ENCODE measurements at places on chromosomes 2 and 18.

DNA sequence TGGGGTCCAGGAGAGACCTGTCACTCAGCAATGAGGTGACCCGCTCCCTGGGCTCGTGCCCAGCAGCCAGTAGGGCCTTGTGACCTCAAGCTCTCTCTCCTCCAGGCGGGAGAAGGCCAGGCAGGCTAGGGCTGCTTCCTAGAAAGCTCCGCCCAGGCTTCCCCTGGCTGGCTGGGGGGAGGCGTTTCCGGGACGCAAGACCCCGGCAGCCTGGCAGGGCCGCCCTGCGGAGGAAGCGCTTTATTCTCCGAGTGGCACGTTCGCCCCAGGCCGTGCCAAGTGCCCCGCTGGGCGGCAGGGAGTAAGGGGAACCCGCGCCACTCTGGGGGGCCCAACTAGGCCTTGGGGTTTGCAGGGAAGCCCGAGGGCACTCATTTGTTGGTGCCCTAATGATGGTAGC is 21.2 kb upstream of the EPAS1 start:
- no peak for DNase-seq

DNA sequence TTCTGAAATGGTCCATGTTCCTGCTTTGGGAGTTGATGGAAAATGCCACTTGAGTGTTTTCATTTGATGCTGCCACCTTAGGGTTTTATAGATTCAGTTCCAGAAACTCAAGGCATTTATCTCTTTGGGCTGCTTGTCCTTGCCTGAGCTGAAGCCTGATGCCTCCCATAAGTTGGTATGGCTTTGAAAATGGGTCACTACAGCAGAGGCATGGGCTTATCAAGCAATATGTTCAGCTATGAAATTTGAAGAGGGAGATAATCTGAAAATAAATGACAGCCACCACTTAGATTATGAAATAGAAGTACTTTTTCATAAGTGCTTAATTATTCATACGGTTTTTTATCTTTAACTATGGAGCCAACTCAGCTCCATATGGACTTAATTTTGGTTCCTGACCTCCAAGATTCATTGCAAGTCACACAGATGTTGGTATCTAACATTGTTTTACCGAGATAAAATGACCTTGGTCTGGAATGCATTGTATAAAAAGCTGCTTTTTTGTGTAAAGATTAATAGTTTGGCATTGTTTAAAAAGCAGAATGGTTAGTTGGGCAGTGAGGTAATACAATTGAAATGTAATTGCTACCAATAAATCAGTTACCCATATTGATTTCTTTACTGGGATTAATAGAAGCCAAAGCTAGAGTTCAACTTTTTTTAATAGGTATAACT is 4.5 kb downstream of the SLC14A1 start:
- DNase-seq: no peak

DNA sequence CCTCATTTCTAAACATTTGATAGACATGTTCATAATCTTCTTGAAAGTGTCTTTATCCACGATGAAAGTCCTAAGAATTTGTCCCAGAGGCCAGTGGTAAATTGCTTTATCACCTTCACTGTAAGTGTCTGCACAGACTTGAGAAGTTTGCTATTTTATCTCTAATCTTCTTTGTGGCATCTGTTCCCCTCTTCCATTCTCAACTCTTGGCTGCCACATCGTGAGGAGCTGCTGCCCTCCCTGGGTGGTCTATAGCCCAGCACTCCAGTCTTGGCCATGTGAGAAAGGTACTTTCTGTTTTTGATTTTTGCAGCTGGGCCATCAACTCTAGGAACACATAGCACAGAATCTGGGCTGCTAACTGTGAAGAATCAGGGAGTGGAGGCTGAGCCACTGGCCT is 45.5 kb downstream of the SLC14A2 start:
- no peak for DNase-seq

GRCh38 chr18:76467371-76468190 is 27.5 kb downstream of the ZNF516 start:
- DNase-seq: no peak

GRCh38 chr18:43830303-43830702 is 553.0 kb upstream of the SYT4 start:
- DNase-seq: no peak

GRCh38 chr2:221554769-221555493 is 17.2 kb downstream of the EPHA4 start:
- DNase-seq: no peak

- no peak for DNase-seq
These were observed 261.1 kb downstream of the NBAS start for GRCh38 chr2:15299904-15300520.

DNA sequence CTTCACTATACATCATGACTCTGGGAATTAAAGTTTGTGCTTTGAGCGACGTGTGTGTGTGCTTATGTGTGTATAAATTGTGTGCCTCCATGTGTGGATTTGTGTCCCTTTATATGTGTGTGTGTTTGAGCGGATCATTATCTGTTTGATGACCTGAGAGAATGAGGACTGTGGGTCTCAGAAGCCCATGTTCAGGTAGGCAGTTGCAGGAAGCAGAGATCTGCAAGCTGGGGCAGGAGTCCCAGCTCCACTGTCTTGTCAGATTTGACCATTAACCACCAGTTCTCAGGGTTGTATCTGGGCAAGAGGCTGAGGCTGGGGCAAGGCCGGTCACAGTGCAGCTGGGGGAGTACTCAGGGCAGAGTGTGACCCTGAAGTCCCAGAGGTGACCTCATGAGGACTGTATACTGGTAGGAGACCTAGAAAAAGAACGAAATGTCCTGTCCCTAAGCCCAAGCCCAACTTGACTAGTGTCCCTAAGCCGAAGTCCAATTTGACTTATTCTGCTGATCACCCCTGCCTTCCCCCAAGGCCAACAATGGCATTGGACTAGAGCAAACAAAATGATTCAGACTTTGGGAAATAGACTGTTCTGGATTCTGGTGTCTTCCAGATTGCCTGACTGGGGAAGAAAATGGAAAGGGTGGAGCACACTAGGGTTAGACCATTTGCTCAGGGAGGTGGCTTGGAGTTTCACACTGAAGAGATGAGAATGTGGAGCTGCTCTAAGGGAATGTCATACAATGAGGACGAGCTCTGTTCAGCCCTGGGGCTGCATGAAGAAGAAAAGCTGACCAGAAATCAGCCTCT is 28.1 kb downstream of the RHOB start:
- DNase-seq: no peak

All from hindlimb muscle (tissue), 1 donor.